ENCODE measurements at places on chromosomes 11 and 22.

- no peak for DNase-seq
These were observed 26.0 kb downstream of the DUSP8 start for GRCh38 chr11:1546077-1546535.

- no peak for DNase-seq
These were observed 2.6 kb upstream of the CHRM1 start for GRCh38 chr11:62923601-62924411.

GRCh38 chr22:22935056-22935545, 47.5 kb downstream of the IGLL5 start:
- no peak for DNase-seq

DNA sequence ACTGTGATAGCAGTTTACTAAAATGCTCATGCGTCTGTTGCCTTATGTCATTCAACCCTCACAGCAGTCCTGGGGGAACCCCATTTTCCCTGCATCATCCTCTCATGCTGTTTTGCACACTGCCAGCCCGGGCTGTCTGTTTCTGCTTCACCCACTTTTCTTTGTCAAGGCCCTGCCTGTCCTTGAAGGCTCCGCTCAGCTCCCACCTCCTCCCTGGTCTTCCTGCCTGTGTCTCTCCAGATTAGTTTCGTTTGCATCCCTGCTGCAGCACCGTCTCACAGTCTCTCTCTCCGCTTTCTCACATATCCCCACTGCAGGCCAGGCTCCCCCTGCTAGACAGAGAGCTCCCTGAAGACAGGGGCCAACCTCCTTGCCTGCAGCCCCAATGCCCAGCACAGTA, 29.9 kb downstream of the SERPINH1 start:
- no peak for DNase-seq

DNA sequence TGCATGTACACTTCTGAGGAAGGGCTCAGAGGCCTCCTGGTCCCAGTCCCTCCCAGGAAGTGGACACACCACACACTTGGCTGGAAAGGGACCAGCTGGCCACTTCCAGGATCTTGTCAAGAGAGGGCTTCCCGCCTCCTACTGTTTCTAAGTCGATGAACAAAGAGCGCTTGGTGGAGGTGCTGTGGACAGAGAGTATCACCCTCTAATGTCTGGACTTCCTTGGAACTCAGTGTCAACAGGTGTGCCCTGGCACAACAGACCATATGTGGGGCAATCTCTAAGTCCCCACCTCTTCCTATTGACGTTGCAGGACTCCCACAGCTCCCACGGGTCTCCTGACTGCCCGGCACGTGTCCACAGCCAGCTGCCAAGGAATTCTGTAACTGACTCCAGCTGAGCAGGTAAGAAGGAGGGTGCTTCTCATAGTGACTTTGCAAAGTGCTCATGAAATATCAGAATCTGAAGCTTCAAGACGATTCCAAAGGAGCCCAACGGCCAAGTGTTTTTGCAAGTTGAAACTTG, 16.1 kb downstream of the POU2AF1 start:
- no peak for DNase-seq

GRCh38 chr11:90766121-90766520, 543.3 kb upstream of the CHORDC1 start:
- no peak for DNase-seq

GRCh38 chr11:74311352-74311926, at the start of gene P4HA3:
Gene P4HA3 (minus strand): TSS chr11:74311640. CDS start chr11:74311611, 29 bp downstream.
- peak; percentile 4 for DNase-seq

DNA sequence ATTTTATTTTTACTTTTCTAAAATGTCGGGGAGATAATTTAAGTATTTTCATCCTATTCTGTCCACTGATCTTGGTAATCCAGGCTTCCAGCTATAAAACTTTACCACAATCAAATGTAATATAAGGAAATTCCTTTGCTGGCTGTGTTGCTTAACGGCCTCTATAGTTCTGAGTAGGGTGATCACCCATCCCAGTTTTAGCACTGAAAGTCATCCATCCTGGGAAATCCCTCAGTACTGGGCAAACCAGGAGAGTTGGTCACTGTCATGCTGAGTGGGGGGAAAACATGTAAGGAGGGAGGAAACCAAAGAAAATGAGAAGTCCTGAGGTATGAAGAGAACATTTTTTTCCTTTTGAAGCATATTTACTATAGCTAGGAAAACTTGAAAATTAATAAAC, 12.8 kb upstream of the BACE1-AS start:
- DNase-seq = no peak

GRCh38 chr22:44260216-44261035, 52.3 kb downstream of the SHISAL1 start:
- DNase-seq = no peak

GRCh38 chr11:68666849-68667248, 17.5 kb upstream of the GAL start:
- DNase-seq = no peak

GRCh38 chr11:134554106-134554505, 142.1 kb upstream of the B3GAT1 start:
- no peak for DNase-seq

GRCh38 chr22:44482776-44483175, 15.3 kb downstream of the RTL6 start:
- no peak for DNase-seq

DNA sequence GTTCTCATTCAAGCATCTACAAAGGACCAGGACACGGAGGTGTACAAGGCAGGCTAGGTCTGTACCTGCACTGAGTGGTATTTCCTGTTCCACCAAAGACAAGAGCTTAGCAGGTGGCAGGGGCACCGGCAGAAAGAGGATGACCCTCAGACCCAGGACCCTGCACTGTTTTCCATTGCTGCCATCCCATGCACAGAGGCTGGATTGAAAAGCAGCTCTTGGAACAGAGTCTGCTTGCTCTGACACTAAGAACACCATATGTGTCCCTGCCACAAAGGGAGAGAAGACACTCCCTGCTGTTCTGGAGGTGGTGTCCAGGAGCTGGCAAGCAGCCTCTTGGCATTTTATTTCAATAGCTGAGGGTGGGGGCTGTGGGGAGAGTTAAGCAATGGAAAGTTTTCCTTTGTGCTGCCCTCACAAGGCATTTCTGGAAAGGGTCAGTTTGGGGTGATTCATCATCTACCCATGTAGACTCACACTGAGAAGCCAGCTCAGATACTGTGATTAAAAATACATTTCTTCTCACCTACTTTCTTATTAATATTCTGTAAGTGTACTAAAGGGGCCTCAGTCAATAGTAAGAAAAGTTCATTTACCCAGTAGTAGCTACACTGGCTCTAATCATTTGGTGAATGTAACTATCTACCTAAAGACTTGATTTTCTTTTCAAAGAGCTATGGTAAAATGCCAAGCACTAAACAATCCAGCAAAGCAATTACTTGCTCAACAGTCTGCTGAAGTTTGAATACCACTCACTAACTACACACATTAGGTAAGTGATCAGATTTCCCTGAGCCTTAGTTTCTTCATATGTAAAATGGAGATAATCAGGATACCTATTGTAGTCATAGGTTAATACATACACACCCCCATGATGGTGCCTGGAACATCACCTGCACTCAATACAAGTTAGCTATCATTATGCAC, 55.2 kb downstream of the SLC1A2 start:
- no peak for DNase-seq

GRCh38 chr22:42270176-42270509, 310 bp downstream of the TCF20 start:
- no peak for DNase-seq

- no peak for DNase-seq
These were observed 36.7 kb upstream of the EIF3D start for GRCh38 chr22:36565686-36566085.

GRCh38 chr11:117488996-117489952, 161.6 kb downstream of the CEP164 start:
- DNase-seq = no peak

DNA sequence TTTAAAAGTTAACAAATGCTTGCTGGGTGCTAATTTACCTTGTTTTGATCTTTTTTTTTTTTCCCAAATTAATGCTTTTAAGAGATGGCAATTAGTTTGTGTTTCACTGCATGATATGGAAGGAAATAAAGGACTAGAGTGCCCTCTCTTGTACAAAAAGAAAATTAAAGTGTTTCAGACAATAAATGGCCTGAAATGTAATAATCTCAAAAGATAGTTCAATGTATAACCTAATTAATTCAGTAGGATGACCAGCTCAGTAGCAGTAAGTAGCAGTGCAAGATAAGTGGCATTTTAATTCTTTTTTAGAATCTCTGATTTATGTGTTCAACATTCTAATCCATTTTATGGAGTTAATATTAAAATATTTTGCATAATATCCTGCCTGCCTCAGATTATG, 39.9 kb upstream of the MYO18B start:
- no peak for DNase-seq

DNA sequence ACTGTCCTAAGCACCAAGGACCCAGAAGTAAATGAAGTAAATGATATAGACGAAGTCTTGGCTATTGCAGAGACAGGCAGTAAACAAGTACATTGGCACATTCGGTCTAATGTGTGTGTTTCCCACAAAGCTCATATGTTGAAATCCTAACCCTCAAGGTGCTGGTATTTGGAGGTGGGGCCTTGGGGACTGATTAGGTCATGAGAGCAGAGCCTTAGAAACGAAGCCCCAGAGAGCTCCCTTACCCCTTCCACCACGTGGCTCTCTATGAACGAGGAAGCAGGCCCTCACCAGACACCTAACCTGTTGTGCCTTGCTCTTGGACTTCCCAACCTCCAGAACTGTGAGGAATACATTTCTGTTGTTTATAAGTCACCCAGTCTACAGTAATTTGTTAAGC, 14.9 kb downstream of the CLMP start:
- DNase-seq = no peak

DNA sequence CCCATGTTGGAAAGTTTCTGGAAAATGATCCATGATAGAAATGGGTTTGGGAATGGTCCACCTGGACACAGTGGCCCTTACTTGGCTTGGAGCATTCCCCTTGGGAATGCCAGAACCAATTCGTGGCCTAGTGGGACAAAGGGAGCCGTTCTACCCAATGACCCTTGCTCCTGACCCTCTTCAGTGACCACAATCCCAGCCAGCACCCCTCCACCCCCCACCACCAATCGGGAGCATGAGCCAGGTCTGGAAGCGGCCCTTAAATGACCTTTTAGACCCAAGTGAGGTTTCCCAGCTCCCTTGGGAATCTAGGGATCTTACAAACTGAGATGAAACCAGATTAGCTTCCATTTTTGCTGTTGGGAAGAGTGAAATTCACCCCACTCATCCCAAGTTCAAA, 51.3 kb upstream of the CDON start:
- DNase-seq = no peak

Data from stimulated activated CD8-positive, alpha-beta memory T cell treated with anti-CD3 and anti-CD28 coated beads, Interleukin-15, amount 100 ng/mL, for 1 hour (primary cell).